Activated CD4-positive, CD25-positive, alpha-beta regulatory T cell treated with anti-CD3 and anti-CD28 coated beads, Interleukin-2, amount 50 U/mL, for 16 hours (primary cell): ENCODE measurements at places on chromosomes 12 and 14.
A peak's percentile ranks its signal among the peaks of the same experiment; 100 is the strongest.

GRCh38 chr14:57274551-57274950 is 5.8 kb downstream of the AP5M1 start:
- no peak for DNase-seq

GRCh38 chr12:105409801-105410471 is 79.4 kb downstream of the C12orf75 start:
- no peak for DNase-seq

DNA sequence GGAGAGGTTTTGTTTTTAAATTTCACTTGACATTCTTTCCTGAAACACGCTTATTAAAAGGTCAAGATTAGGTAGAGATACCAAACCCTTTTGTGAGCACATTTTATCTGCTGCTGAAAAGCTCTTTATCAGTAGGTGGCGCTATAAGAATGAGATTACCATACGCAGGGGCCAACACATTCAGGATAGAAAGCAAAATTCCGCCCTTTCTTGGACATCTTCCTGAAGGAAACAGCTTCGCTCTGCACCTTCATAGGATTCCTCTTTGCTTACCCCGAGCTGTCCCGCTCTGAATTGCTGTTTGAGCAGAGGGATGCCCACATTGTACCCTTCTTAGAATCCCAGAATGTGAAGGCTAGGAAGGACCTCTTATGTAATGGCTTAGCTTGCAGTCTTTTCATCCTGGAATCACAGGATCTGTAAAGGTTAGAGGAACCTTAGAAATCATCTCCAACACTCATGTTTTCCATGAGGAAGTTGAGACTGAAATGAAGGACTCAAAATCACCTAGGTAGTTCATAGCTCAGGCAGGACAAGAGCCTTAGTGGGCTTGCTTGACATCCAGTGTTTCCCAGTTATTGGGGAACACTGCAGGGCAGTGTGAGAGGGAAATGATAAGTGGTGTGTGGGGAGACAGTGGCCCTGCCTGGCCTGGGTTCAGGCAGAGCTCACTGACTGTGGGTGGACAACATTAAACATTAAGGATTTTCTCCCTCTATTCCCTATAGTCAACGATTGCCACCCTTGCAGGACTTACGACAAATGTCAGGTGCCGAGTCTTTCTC is 38.7 kb upstream of the CRY1 start:
- no peak for DNase-seq

GRCh38 chr14:86346818-86347384 is 817.0 kb downstream of the FLRT2 start:
- no peak for DNase-seq

GRCh38 chr12:25591144-25591543 is 38.1 kb upstream of the LMNTD1 start:
- no peak for DNase-seq

DNA sequence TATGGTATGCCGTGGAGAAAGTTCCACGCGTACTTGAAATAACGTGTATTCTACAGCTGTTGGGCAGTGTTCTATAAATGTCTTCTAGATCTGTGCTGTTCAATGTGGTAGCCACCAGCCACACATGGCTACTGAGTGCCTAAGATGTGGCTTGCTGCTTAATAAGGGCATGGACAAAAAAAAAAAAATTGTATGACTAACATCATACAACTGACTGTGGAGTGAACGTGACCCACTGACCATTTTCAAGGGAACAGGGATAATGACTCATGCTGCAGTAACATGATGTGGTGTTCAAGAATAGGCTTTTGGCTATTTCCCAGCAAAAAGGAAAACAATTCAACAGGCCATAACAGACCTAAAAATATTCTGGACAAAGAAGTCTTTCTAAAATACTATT is 13.0 kb downstream of the ATG14 start:
- no peak for DNase-seq

GRCh38 chr12:120231316-120232011 is 30.6 kb upstream of the RPLP0 start:
- peak; percentile 44 for DNase-seq

- DNase-seq: no peak
Measured at GRCh38 chr14:71006200-71006563, 98.9 kb downstream of the PCNX1 start.

DNA sequence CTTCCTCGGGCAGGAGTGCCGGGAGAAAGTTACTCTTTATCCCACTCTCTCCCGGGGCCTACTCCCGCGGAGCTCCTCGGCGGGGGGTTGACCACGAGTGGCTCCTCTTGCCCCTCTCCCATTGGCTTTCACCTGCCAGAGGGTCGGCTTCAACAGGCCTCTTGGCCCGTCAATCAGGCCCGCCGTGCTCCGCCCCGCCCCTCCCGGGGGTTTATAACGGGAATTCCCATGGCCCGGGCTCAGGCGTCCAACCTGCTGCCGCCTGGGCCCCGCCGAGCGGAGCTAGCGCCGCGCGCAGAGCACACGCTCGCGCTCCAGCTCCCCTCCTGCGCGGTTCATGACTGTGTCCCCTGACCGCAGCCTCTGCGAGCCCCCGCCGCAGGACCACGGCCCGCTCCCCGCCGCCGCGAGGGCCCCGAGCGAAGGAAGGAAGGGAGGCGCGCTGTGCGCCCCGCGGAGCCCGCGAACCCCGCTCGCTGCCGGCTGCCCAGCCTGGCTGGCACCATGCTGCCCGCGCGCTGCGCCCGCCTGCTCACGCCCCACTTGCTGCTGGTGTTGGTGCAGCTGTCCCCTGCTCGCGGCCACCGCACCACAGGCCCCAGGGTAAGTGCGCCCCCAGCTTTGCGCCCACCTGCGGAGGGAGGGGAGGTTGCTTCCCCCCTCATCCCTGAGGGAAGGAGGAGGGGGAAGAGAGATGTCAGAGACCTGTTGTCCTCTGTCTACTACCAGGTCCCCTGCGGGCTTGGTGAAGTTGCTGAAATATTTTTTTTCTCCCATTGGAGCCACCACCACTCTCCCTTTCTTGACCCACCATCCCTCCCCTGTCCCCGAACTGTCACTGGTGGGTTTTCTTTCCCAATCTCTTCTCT is at the start of gene SMOC1:
Gene SMOC1 (plus strand): TSS at position 242 of the 869 bp plus-strand sequence. CDS start 263 bp downstream, at position 505.
- no peak for DNase-seq

DNA sequence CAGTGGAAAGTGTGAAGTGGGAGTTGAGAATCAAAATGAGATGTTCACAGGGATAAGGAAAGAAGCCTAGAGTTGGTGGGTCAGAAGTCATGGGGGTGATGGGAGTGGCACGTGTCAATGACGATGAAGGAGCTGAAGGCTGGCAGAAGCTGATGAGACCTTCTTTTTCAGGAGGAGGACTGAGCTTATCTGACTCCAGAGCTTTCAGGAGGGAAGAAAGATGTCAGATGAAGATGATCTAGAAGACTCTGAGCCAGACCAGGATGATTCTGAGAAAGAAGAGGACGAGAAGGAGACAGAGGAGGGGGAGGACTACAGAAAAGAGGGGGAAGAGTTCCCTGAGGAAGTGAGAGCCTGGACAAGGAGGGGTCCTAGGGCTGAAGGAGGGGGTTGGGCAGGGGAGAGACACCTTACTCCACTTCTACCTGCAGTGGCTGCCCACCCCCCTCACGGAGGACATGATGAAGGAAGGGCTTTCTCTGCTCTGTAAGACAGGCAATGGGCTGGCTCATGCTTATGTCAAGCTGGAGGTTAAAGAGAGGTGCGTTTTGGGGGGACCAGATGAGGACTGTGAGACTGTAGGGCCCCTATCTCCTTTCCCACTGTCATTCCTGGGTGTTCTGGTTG is 905 bp downstream of the LRRC23 start:
- no peak for DNase-seq

- no peak for DNase-seq
Measured at GRCh38 chr14:77570706-77571268, 45.6 kb downstream of the SPTLC2 start.

GRCh38 chr12:114580306-114580705 is 103.7 kb downstream of the TBX3 start:
- DNase-seq: no peak

- DNase-seq: no peak
Measured at GRCh38 chr12:113062502-113063395, 6.2 kb downstream of the DTX1 start.

DNA sequence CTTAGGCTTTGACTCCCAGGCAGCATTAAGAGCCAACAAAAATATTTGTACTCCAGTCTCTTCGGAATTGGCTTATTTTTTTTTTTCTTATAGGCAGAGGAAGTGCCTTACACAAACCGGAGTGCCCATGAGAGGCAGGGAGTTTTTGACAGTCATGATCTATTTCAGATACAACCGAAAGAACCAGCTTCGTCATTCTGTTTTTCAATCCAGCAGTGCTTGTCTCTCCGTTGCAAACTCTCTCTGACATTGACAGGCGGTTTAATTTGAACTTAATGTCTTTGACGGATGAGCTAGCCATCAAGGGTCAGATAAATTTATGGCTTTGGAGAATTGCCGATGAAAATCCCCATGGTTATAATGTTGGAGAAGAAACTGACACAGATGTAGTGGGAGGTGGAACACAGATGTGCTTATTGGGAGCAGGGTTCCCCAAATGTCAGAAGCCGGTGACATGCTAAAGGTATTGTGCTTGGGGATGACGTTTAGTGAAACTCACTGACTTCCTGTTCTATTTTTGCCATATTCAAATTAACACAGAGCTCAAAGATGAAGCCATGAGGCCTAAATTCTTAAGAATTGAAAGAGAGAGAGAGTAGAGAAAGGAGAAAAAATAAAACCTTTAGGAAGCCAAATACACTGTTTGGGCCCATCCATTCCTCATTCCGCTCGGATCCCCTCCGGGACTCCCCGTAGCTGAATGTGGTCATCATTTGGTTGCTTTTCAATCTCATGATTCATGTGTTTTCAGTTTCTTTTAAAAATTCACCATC is 59.7 kb downstream of the PLXNC1 start:
- DNase-seq: no peak

DNA sequence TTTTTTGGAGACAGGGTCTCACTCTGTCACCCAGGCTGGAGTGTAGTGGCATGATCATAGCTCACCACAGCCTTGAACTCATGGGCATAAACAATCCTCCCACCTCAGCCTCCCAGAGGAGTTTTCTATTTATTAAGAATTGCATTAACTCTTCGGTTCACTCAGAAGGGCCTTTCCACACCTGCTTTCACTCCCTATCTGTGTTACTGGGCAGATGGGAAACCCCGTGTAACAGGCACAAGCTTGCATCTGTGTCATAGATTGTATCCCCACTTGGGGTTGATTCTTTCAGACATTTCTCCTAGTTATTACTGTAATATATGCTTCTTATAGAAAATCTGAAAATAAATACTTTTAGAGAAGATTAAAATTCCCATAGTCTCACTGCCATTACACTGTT is 38.7 kb downstream of the STX2 start:
- no peak for DNase-seq

GRCh38 chr12:65882486-65882885 is 58.2 kb downstream of the HMGA2 start:
- no peak for DNase-seq

GRCh38 chr12:25449007-25449406 is 104.1 kb downstream of the LMNTD1 start:
- DNase-seq: no peak

DNA sequence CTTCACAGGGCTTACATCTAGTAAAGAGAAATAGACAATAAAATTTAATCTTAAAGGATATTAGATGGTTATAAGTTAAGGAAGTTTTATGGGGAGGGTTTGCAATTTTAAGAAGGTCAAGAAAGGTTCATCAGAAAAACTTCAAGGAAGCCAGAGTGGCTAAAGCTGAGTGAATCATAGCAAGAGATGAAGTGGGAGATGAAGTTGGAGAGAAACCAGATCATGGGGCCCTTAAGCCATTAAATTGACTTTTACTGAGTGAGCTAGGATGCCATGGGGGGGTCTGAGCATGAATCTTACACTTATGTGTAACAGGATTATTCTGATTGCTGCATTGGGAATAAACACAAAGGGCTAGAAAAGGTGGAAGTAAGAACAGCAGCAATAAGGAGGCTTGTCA is 189.2 kb downstream of the LRIG3 start:
- DNase-seq: no peak

- DNase-seq: no peak
Measured at GRCh38 chr14:79605849-79606248, 605.5 kb downstream of the DIO2 start.
